NCI-H1105 (cell line): ENCODE measurements at places on chromosomes 3 and 15.
A peak's percentile ranks its signal among the peaks of the same experiment; 100 is the strongest.

- no peak for DNase-seq
Measured at GRCh38 chr3:31522152-31522551, 10.6 kb upstream of the STT3B start.

- no peak for DNase-seq
Measured at GRCh38 chr15:68635141-68635540, 56.3 kb downstream of the CORO2B start.

GRCh38 chr3:36221975-36222374 is 158.3 kb upstream of the STAC start:
- DNase-seq, result no peak

DNA sequence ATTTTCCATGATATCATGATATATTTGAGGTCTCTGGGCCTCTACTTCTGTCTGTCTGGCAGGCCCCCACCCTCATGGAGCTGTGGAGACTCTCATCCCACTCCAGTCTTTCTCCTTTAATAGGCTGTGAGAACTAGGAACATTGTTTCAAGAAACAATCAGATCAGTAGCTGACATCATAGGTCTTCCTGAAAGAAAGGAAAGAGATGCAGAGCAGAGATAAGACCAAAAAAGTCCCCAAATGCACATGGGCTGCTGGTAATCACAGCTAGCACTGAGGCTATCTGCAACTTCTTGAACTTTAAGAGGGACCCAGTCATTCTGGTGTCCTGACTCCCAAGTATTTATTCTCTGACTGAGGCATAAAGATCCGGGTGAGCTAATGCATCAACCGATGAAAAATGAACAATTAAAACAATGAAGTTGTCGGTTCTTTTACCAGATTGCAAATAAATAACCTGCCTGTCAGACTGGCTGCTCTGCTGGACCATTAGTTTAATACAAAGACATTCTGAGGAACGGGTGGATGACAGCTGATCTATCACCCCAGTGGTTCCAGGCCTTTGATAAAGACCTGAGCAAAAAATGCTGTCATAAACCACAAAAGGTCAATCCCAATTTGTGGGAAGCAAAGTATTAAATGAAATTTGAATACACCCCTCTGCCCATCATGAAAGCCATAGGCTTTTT is 780.8 kb upstream of the GOLIM4 start:
- DNase-seq, result no peak

- DNase-seq, result no peak
Measured at GRCh38 chr3:34300621-34301020, 502.2 kb downstream of the PDCD6IP start.

- DNase-seq, result no peak
Measured at GRCh38 chr3:39716849-39717248, 92.6 kb upstream of the MYRIP start.

DNA sequence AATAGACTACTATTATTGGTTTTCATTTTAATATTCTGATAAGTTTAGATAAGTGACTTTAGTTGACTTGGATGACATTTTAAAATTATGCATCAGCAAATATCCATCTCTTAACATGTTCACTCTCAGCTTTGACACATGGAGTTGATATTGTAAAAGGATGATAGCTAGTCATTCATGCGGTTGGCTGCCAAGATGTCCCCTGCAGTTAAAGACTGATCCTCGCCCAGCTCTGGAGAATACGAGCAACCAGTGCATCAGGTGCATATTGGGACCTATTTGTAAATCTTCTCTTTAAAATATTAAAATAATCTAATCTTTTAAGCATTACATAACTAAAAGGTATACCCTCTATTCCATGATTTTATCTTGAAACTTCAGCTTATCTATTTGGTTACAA is 41.9 kb downstream of the EPHB1 start:
- DNase-seq, result no peak

- no peak for DNase-seq
Measured at GRCh38 chr3:117567906-117568305, 858.3 kb downstream of the TUSC7 start.

GRCh38 chr15:39362821-39363561 is 217.9 kb upstream of the THBS1 start:
- peak; percentile 36 for DNase-seq

GRCh38 chr3:16884748-16885592 is at the start of gene PLCL2:
Gene PLCL2 (plus strand): TSS chr3:16884955. CDS start chr3:16885040, 85 bp downstream.
- DNase-seq, result no peak

GRCh38 chr15:41968701-41969100 is 3.7 kb downstream of the EHD4 start:
- DNase-seq, result no peak

DNA sequence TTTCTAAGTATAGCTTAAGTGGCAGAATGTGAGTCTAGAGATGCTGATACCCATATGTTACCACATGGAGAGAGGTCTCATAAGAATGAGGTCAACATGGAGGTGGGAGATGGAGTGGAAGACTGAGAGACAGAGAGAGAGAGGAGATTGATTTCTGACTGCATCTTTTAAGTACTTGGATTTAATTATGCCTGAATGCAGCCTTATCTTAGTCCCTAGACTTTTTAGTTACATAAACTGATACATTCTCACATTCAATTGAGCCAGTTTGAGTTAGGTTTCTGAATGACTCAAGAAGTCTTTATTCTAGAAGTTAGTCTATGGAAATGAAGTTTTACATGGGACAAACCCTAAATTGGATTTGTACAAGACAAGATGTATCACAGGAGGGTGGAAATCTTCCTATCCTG is 58.5 kb upstream of the TNFSF10 start:
- no peak for DNase-seq

- DNase-seq, result peak; percentile 12
Measured at GRCh38 chr15:61890106-61890505, 170.1 kb downstream of the VPS13C start.

DNA sequence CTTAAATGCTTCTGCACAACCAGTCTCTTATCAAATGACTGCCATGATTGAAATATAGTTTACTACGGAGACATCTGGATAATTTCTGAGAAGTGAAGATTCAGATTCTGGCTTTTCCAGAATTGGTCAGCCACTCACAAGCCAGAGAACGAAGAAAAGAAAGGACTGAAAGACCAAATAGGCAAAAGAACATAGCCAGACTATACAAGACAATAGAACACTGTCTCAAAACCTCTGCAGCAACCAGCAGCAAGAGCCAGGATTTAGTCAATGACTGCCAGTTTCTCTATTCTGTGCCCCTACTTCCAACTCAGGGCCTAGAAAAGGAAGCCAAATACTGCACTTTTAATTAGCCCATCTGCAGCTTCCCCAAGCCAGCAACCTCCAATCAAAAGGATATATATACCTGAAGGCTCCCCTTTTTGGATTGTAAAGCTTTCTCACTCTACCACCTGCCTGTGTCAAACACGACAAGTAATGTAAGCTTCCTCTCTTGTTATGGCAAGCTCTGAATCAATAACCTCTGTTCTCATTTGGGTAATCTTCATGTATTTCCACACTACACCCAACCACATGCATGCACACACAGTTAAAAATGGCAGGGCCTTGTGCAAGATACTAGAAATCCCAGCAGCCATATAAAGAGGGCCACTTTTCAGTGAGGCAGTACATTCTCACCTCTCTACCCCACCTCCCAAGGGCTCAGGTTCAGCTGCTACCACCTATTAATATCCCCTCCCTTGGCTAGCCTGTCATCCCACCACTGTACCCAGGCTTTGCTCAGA is 97.1 kb downstream of the ERC2 start:
- DNase-seq, result no peak

DNA sequence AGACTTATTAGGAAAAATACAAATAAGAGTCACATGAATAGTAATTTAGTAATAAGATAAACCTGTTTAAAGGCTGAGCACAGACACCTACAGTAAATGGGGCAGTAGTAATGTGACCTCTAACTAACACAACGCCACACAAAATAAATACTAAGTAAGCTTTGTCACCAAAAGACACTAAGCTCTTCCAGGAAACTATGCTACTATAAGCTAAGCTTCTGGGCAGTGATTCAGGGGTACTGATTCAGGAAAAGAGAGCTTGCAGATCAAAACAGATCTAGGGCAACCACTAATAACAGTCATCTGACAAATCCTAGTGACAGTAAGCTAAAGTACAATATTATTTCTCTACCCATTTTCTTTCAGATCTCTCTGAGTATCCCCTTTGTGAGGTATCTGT is 68.8 kb downstream of the PLOD2 start:
- no peak for DNase-seq

- no peak for DNase-seq
Measured at GRCh38 chr15:90929246-90930019, 2.9 kb downstream of the HDDC3 start.

GRCh38 chr15:57312318-57313133 is 63.8 kb upstream of the CGNL1 start:
- DNase-seq, result no peak
